Smooth muscle cell of the brain vasculature (primary cell): ENCODE measurements at places on chromosomes 2 and 18.

- no peak for DNase-seq
Measured at GRCh38 chr2:199883474-199884212, 27.4 kb upstream of the C2orf69 start.

DNA sequence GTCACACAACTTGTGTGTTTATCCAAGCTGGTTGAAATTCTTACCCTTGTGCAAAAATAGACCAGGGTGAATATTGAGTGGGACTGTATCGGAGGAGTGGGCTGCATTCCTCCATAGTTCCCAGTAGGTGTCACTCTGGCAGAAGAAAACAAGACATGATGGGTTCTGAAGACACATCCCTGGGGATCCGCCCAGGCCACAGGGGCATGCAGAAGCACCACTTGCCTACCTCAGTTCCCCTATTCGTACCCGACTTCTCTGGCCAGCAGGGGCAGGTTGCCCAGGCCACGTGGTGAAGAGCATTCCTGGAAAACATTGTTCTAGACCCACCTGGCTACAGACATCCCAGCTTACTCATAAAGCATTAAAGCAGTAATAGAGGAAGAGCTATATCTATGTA lies 168.2 kb downstream of the FAM210A start:
- no peak for DNase-seq

- no peak for DNase-seq
Measured at GRCh38 chr2:127106457-127106990, 430 bp downstream of the BIN1 start.

DNA sequence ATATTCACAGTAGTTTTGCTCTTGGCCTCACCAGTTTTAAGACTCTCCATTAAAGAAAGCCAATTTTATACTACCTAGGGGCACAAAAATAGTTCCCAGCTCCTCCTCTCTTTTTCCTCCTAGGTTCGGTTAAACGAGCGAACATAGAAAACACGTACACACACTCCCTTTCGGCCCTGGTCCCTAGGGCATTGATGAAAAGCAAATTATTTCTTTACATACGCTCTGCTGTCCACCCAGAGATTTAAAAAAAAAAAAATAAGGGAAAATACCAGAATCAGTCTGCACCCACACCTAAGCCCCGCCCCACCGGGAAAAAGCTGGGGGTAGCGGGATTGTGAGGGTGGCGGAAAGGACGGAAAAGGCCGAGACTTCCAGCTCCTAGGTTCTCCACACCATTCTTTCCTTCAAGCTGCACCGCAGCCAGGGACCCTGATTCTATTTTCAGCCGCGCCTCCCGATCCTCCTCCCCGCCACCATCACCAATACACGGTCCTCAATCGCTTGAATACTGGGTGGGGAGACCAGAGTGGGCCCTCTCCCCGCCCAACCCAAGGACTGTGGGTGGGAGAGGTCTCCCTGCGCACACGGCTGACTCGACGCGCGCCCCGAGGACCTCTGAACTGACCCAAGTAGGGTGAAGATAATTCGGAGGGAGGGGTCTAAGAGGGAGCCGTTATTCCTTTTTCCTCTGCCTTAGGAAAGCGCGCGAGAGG lies 769 bp downstream of the ATF2 start:
- peak; percentile 6 for DNase-seq

DNA sequence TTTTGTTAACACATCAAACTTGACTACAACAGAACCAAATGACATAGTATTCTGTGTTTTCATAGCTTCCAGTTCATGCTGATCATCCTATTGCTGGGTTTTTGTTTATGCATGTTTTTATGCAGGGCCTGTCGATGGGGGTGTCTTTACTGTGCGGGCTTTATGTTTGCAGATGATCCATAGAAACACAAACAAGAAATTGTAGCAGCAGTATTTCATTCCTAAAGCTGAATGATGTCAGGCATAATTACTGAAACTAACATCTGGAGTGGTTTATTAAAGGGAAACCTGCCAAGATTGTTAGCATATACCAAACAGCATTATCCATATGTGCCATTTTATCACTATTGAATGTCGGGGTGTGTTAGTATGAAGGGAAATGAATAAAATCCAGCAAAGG lies 129.7 kb downstream of the PTPRM start:
- no peak for DNase-seq

DNA sequence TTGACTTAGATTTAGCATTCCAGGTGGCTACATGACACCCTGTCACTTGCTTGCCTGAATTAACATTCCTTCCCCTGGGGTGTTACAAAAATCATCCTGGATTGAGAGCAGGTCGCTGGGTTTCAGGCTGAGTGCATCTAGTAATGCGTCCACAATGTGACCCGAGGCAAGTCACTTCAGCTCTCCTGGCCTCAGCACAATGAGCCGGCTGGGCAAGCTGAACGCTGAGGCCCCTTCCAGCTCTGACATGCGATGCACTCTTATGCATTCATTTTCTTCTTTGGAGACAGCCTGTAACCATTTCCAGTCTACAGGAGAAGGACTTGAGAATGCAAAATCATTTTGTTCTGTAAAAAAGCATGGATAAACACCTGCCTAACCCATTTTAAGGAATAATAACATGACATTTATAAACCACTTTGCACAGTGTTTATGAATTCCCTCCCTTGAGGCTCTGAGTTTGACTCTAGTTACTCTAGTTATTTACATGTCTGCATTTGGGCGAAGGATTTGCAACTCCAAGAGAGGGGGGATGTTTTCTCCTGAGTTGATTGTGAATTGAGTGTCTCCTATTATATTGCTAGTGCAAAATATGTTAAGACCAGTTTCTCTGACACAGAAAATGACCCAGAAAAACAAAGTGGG lies 63.0 kb upstream of the CPO start:
- DNase-seq, result no peak

DNA sequence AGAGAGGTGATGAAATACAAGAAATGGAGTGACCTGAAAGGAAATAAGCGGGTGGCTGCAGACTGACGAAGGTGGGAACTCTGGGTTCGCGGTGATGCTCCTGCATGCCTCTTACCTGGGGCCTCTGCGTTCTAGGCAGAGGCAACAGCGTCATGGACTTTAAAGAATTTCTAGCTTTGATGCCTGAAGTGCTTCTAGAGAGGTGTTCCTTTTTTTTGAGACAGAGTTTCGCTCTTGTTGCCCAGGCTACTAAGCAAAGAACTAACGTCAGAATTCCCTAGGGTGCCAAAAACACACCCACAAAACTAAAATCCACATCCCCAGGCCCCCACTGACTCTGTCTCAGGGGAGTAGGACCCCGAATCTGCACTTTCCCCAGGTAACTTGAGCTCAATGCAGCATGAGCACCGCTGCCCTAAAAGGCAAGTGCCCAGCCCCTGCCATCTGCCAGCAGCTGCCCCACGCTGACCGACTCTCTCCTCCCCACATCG lies 110.5 kb upstream of the ID2 start:
- no peak for DNase-seq

DNA sequence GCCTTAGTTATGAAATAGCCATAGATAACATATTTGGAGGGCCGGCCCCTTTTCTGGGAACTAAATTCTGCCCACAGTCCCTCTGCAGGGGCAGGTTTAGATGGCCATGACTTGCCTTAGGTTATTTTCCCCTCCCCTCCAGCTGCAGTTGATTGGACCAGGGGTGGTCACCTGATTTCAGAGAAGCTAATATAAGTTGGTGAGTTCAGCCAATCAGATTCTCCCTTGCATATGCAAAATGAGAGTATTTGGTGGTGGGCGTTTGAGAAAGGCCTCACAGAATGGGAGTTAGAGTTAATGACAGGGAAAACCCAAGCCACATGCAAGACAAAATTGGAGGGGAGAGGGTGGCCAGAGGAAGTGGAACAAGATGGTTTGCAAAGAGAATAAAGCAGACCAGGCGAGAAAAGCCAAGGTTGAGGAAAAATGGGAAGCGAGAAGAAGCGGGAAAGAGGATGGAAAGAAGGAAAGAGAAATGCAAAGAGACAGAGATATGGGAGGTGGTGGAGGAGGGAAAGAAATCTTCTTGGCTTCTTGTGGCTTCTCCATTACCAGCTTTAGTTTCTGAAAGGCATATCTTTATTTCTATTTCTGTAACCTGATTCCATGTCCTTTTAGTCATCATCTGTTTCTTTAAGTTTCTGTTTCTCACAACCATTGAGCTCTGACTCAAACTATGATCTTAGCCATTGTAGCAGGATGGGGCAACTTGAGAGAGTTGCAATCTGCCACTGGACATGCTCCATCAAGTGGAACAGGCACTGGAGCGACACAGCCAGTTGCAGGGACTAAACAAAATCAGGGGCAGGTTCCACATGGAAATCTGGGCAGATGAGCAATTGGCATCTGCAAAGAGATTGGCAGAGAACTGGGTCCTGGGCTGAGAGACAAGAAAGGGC lies 108.1 kb upstream of the SIX3 start:
- DNase-seq, result no peak

DNA sequence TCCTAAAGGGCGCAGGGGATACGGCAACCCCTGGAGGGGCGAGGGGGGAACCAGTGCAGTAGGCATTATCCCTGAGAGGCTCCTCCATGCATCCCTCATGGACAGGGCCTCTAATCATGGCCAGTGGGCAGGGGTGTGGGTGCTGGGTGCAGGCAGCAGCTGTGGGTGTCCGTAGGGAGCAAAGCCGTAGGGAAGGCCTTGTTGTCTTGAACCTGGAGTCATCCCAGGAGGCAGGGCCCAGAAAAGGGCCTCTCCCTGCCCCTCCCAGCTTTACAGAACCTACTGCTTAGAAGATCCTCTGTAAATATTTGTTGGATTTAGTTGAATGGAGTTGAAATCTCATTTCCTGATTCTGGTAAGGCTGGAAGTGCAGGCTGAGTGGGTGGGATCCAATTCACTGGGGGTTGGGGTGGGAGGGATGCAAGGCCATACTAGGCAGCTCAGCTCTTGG lies 207.0 kb upstream of the HAAO start:
- no peak for DNase-seq

DNA sequence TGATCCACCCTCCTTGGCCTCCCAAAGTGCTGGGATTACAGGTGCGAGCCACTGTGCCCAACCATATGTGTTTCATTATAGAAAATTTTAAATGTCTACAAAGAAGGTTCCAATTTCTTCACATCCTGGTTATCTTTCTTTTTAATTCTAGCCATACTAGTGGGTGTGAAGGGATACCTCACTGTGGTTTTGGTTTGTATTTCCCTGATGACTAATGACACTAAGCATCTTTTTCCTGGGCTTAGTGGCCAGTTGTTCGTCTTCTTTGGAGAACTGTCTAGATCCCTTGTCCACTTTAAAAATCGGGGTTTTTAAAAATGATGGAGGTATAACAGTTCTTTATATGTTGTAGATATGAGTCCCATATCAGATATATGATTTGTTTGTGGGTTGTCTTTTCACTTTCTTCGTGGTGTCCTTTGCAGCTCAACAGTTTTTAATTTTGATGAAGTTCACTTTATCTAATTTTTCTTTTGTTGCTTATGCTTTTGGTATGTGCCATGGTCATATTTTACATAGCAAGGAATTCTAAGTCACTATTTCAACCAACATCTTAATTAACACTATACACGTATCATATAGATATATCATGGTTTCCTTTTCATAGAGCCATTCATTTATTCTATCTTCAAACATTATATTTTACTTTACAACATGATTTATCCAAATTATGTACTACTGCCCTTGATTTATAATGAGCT lies 135.0 kb upstream of the RIOK3 start:
- DNase-seq, result no peak

GRCh38 chr2:55327470-55328230 lies 58.6 kb upstream of the MTIF2 start:
- DNase-seq, result no peak
